ENCODE measurements at places on chromosomes 2 and 18.

DNA sequence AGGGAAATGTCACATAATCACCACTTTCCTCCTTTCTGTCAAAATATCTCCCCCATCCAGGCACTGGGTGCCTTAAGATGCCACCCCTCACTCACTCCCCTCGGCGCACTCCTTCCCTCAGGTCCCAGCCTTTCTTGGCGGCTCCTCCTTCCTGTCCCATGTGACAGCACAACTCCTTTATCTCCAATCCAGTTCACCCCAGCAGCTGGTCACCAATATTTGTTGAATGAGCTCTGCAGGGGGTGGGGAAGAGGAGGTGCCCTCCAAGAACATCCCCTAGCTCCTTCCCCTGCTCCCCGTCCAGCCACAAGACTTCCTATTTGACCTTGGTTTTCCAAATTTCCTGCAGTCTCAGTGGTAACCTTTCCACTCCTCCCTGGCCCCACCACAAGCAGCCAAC, 31.6 kb upstream of the ID2 start:
- DNase-seq: no peak

DNA sequence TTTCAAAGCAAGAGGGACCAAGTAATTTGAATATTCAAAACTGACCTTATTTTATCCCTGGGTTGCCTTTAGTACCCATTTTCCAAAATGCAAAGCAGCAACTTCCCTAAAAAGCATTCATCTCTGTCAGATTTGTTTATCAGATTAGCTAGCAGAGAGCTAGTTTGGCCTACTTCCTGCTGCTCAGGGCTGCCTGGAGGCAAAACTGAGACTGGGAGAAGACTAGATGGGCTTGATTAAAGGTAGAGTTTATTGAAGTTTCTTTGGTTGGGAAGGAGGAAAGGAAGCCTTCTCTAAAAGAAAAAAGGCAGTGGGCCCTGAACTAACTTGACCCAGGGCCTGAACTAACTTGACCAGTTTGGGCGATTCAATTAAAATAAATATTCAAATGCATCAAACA, 426.1 kb upstream of the FAM98A start:
- DNase-seq: no peak

DNA sequence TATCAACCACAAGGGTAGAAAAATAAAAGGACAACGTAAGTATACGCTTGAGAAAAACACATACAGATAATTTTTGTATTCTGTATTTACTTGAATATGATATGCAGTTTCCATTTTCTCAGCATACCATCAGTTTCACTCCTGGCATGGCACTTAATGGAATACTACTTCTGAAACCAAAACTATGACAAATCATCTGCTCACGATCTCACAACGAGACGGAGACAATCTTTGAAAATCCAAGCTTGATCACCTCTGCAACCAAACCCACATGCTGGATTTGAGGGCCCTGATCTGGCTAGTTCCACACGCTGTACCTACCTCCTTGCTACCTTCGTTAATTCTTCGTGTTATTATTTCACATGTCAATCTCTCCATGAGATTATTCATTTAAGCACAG, 387.6 kb downstream of the NBAS start:
- DNase-seq: no peak

- DNase-seq: no peak
These were observed 69.6 kb downstream of the ZNF516 start for GRCh38 chr18:76425146-76426131.

DNA sequence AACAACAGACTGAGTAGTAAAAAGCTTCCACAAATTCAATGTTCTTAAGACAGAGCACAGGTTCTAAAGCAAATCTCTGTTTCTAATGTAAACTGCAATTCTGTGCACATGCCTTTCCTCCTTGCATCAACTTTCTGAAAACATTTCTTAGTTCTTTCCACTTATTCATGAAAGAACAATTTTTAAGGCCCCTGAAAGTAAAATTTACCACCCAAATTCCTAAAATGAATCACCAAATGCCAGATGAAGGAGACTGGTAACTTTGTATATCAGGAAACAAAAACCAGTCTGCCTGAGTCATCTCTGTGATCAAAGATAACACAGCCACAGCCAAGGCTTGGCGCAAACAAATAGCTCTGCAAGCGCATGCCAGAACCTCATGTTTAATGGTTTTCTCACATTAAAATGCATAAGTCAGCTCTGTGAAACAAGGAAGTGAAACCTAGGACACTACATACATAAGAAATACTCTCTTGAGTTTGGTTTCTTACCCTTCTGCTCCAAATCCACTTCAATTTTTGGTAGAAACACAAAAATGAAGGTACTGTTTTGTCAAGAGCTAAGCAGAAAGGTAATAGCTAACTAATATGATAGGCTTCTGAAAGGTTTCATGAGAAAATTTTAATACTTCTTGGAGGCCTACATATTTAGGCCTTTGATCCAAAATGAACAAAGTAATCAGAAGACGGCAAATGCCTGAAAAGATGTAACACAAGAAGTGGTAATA, 169.4 kb downstream of the THADA start:
- DNase-seq: no peak

DNA sequence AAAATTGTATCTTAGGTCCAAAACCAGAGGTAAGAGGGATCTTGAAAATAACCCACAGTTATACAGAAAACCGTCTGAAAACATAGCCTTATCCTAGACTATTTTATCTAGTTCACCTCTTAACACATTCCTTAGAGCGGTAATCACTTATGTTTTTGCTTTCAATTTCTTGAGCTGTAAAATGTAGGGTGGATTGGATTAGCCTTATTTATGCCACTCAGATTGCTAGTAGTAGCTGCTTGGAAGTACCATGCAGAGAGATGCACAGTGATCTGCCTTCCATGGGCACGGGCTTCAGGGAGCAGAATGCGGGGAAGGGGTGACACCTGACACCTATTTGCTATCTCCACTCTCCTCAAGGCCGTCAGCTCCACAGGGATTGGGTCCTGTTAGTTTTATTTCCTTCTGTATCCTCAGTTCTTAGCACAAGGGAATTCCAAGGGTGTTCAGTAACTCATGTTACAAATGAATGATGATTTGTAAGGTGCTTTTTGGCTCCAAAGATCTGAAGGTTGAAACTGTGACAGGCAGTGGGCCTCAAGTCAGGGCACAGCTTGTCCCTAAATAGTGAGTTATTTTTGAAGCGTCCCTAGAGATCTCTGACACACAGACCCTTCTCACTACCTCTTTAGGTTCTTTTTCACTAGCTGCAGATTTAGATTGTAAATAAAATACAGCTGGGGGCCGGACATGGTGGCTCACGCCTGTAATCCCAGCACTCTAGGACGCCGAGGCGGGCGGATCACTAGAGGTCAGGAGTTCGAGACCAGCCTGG, 64.0 kb upstream of the PMAIP1 start:
- DNase-seq: no peak

- no peak for DNase-seq
These were observed 112.5 kb upstream of the OTX1 start for GRCh38 chr2:62938126-62938525.

GRCh38 chr2:203690441-203691047, 15.9 kb upstream of the CD28 start:
- DNase-seq: no peak

DNA sequence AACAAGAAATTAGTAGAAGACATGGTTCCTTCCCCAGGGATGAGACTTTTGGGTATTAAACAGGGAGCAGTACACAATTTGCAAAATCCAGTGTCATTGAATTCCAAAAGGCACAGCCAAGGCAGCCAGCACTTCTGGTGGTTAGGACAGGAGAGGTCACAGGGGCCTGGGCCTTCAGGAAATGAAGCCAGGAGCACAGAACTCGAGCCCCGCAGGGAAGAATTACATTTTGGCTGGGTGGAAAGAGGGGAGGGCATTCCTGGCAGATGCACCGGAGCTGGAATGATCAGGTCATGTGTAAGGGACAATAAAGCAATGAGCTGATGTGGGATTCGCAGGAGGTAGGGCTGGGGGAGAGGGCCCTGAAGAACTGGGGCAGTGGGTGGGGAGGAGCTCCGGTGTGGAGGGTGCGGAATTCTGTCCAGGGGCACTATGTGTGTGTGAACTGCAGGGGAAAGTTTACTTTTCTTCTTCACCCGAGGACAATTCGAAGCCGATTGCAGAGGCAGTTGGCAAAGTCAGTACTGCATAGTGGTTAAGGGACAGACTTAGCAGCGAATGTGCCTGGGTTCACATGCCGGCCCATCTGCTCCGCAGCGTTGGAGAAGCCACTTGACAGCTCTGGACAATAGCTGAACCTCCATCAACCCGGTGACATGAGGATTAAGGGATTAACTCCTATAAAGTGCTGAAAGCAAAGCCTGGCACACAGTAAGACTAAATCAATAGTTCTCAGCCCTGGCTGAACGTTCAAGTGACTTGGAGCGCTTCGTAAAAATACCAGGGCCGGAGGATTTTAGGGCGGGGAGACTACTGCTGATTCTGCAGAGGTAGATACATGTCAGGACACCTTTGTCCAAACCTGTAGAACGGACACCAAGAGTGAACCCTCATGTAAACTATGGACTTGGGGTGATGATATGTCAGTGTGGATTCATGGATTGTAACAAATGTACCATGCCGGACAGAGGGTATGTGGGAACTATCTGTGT, 36.4 kb downstream of the ALPK2 start:
- no peak for DNase-seq

DNA sequence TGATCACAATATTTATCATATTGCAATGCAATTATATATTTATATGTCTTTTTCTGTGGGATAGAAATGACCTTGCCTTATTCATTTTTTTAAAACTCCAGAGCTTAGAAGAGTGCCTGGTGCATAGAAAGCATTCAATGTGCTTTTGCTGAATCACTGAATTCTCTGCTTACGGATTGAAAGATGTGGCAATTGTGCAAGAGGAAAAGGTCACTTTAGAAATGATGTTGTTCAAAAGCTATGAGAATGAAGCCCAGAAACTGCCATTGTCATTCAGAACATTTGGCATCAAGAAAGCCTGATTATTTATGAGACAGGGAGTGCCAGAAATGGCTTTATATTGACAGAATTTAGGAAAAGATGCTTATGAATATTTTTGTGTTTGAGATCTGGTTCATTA, 678.6 kb upstream of the CDH2 start:
- no peak for DNase-seq

DNA sequence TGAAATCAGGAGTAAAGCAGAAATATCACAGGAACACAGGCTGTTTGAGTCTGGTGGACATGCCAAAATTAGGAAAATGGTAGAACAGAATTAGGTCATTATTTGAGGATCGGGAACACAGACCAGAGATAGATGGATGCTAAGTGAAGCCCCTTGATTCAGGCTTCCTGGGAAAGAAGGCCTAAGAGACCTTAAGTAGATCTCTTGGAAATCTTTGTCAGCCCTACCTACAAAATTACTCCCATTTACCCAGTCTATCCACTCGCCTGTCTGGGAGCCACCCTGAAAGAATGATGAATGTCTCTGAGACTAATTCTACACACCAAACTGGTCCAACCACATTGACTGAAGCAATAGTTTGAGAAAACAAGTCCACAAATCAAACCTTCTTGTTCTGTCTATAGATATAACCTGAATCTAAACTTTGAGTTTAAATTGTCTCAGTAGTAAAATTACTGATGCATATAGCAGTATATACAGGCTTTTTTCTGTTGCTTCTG, 36.6 kb upstream of the TANK start:
- DNase-seq: no peak

DNA sequence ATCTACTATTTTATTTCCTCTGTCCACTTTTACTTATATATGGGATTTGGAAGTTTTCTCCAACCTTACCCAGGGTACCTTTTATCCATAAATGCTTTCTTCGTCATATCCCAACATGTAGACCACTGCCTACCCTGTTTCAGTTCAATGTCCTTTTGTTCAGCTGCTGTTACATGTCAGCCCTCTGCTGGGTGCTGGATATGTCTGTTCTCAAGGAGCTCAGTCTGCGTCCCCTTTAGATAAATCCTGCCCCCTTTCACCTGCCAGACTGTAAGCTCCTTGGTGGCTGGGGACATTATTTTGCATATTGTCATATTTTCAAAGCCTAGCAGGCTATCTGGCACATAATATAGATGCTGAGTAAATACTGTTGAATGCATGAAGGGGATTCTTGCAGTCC, 53.2 kb downstream of the NEMP2 start:
- no peak for DNase-seq

DNA sequence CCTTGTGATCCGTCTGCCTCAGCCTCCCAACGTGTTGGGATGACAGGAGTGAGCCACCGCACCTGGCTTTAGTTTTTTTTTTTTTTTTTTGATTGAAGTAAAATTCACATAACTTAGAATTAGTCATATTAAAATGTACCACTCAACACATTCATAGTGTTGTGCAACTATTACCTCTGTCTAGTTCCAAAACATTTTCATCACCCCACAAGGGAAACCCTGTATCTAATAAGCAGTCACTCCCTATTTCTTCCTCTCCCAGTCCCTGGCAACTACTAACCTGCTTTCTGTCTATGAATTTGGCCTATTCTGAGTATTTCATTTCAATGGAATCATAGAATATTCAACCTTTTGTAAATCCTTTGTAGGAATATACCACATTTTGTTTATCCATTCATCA, 123.9 kb upstream of the FAM117B start:
- no peak for DNase-seq

- no peak for DNase-seq
These were observed 86.9 kb upstream of the COPS8 start for GRCh38 chr2:236998758-236999157.

GRCh38 chr2:60441800-60442199, 111.7 kb downstream of the BCL11A start:
- no peak for DNase-seq

DNA sequence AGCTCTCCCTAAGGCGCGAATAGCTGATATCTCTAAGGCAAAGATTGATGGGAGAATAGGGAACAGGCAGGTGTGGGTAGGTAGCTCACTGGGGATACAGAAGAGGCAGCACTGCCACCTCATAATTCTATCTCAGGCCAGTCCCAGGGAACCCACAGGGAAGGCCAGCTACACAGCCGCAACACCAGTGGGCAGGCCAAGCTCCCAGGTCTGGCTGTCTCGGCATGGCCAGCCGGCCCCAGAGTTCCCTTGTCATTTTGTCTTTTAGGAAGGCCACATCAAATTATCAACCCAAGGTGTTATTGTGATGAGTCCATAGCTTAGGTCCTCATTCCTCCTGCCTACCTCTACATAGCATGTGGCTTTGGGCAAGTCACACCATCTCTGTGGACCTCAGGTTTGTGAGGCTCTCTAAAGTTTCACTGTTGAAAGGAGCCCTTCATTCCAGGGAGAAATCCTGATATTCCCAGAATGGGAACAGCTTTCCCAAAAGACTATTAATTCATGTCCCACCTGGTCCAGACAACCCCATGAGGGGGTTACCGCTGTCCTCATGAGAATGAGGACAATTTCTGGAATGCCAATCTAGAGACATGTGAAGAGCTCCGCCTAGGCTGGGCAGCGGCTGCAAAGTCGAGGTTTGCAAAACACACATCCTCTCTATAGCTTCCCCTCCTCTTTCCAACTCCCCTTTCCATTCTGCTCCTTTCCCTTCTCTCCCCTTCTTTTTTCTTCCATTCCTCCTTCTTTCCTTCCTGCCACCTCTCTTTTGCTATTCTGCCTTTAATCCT, 287.1 kb upstream of the ID2 start:
- DNase-seq: no peak

- DNase-seq: peak; percentile 19
These were observed 18.1 kb downstream of the ABCB11 start for GRCh38 chr2:169012812-169013627.

- DNase-seq: no peak
These were observed 29.0 kb upstream of the GIGYF2 start for GRCh38 chr2:232667989-232668583.
